ENCODE measurements at places on chromosomes 5 and 9.

- no peak for DNase-seq
Observed at GRCh38 chr9:35757226-35757891, 3.3 kb upstream of the MSMP start.

DNA sequence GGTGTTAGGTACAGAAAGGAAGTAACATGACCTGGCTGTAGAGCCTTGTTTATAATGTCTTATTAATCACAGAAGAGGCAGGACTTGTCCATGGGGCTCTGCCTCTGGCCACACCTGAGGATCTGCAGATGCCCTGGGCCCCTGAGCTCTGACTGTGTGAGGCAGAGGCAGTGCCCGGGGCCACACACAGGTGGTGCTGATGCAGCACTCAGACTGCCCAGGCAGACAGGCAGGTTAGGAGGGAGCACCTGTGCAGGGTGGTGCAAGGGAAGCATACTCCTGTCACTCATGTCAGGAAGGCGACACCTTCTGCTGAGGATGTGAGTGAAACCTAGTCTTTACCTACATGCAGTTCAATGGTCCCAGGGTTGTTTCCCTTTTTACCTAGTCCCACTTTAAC is 88.7 kb downstream of the CFAP90 start:
- no peak for DNase-seq

- DNase-seq: no peak
Observed at GRCh38 chr9:133792721-133793470, 54.7 kb upstream of the SARDH start.

GRCh38 chr9:132240841-132241482 is 79.1 kb downstream of the NTNG2 start:
- peak; percentile 99 for DNase-seq

DNA sequence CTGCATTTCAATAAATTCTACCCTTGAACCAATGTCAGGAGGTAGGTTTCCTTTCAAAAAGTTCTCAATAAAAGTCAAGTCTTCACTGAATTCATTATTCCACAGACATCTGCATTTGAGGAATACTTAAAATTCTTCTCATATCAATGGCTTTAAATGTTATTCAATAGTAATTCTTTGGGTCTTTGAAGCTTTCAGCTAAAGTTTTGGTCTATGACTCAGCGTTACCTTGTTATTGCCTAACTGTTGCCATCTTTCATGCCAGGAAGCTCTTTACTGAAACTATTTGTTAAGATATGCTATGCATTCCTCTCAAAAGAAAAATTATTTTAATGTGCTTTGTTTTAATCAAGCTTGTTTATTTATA is 170.5 kb downstream of the NNT start:
- DNase-seq: no peak

- no peak for DNase-seq
Observed at GRCh38 chr9:4082948-4083347, 216.9 kb downstream of the GLIS3 start.

DNA sequence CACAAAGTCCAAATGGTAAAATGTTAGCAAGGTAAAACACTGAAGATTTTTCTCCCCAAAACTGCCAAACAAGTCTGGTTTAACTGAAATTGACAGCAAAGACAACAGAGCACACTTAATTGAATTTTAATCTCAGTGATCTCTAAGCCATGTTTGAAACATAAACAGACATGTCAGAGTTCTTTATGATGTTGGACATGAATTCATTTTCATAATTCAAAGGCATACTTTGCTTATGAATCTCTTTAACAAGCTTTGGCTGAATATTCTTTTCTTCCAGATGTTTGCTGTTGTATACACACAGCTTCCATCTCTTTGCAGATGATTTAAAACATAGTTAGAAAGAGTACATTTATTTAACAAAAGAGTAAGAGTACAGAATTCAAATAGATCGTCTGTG is 509.1 kb downstream of the RAB3C start:
- DNase-seq: no peak

- DNase-seq: no peak
Observed at GRCh38 chr5:107135391-107135790, 535.3 kb downstream of the EFNA5 start.

- DNase-seq: no peak
Observed at GRCh38 chr9:36147441-36148175, 11.1 kb downstream of the GLIPR2 start.

DNA sequence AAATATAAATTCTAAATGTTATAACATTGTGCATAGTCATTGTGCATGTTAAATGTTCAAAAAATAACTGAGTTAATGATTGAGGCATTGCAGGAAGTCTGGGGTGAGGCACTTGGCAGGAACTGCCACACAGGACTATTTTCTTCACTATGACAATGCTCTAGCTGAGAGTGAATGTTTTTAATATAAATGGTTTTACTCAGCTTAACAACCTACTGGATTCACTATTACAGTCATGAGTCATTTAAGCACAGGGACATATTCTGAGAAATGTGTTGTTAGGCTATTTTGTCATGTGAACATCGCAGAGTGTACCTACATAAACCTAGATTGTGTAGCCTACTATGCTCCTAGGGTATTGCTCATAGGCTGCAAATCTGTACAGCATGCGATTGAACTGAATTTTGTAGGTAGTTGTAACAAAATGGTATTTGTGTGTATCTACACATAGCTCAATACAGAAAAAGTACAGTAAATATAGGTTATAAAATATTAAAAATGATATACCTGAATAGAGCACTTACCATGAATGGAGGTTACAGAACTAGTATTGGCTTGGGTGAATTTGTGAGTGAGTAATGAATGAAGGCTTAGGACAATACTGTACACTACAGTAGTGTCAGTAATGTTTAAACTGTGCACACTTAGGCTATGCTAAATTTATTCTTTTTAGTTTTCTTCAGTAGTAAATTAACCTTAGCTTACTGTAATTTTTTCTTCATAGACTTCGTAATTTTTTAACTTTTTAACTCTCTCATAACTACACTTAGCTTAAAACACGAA is 346.1 kb upstream of the PTGER4 start:
- DNase-seq: no peak

DNA sequence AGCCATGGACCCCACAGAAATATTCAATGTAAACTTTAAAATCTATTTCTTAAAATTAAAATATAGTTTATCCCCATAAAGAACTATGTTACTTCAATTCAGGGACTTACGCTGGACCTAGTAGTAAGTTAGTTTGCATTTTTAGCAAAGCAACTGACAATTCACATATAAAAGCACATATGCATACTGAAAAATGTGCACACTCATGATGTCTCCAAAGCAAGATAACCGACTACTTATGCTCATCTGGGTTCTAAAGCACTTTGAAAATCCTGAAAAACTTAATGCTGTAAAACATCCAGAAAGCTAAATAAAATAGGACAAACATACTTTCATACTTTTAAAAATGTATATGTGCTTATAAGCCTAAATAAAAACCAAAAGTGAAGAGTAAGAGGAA is 264.4 kb upstream of the GAS1 start:
- no peak for DNase-seq

- no peak for DNase-seq
Observed at GRCh38 chr9:109913461-109913810, 133.4 kb downstream of the PALM2AKAP2 start.

- DNase-seq: no peak
Observed at GRCh38 chr9:110261632-110262031, 5.3 kb upstream of the TXN start.

DNA sequence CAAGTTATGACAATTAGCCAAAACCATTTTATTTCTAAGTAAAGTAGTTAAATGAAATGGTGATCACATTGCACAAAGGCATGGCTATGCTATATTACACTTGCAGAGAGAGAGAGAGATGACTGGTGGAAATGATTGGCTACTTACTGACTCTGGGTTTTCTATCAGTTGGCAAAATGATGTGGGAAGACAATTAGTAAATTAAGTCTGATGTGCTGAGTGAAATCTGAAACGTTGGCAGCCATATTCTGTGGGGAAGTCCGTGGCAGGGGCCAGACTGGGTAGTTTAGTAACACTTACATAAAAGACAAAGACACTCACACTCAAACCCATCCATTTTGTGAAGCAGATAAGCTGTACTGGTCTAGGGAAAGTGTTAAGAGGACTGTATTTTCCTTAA is 61.6 kb downstream of the ANXA1 start:
- DNase-seq: no peak

- DNase-seq: no peak
Observed at GRCh38 chr9:81613002-81613812, 76.1 kb downstream of the TLE1 start.
